ENCODE measurements at places on chromosomes 12 and 14. TPM values are rescaled to one million over a fixed set of nuclear protein-coding genes. Genes with fewer than 3 reads are reported as not detected.

ERC1 gene
- total RNA-seq = 56.5 TPM

CCDC38 gene
- total RNA-seq = not detected

LHX5 gene
- total RNA-seq = not detected

CDCA3 gene
- total RNA-seq = 8.6 TPM

- no peak for DNase-seq
Observed at GRCh38 chr12:121989276-121990113, 32.2 kb upstream of the BCL7A start.

GRCh38 chr14:71739273-71739990, 192.8 kb upstream of the RGS6 start:
- DNase-seq = no peak

GRCh38 chr14:51067295-51067694, 27.6 kb downstream of the TRIM9 start:
- DNase-seq = no peak

DNA sequence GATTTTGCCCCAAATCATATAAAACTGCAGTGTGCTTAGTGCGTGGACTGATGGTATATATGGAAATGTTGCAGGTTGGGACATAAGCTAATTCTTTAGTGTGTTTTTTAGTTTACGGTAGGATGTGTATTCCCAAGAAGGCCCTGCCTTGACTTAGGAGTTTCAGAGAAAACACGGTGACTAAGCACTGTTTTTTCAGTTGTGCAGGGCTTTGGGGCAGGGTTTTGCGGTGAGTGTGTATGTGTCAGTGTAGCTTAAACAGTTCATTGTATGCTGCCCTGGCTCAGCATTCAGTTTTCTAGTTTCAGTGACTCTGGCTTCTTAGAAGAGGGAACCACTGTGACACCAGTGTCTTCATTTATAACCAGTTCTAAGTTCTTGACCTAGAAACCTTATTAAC, 101.2 kb downstream of the AKAP6 start:
- DNase-seq = no peak

- no peak for DNase-seq
Observed at GRCh38 chr12:4137015-4137414, 136.5 kb upstream of the CCND2 start.

- peak; percentile 56 for DNase-seq
Observed at GRCh38 chr12:24913130-24913529, 35.8 kb downstream of the BCAT1 start.

DNA sequence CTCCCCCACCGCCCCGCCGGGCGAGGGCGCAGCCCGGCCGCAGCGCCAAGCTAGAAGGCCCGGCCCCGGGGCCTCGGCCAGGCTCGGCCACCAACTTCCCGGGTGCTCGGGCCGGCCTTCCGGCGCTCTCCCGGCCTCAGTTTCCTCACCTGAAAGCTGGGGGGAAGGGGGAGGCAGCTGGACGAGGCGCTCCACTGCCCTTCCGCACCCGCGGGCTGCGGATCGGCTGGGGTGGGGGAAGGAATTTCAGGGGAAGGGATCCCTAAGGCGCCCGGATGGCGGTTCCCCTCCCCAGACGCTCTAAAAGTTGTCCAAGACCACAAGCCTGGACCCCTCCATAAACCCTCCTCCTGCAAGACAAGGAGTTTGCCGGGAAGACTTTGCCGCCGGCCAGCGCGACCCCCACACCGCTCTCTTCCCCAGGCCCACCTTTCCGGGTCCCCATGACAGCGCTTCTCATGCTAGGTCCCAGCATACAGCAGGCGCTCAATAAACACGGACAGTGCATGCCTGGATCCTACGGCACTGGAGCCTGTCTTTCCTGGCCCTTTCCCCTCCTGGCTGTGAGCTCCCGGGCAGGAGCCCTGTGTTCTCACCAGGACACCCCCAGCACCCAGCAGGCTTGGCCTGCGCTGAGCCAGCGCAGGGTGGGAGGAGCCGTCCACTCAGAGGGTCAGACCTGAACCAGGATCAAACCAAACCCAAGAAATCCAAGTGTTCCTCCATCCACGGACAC, 18.1 kb downstream of the BEGAIN start:
- DNase-seq = no peak

DNA sequence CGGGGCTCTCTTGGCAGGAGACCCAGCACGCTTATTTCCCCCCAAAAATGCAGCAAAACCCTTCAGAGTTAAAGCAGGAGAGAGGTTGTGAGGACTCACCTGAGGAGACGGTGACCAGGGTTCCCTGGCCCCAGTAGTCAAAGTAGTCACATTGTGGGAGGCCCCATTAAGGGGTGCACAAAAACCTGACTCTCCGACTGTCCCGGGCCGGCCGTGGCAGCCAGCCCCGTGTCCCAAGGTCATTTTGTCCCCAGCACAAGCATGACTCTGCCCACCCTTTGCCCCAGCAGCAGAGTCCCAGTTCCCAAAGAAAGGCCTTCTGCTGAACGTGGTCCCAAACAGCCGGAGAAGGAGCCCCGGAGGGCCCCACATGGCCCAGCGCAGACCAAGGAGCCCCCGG, 337.7 kb downstream of the TMEM121 start:
- no peak for DNase-seq

GRCh38 chr14:59347915-59348314, 117.3 kb downstream of the GPR135 start:
- no peak for DNase-seq

GRCh38 chr12:104359216-104359615, 55.7 kb downstream of the EID3 start:
- DNase-seq = no peak

DNA sequence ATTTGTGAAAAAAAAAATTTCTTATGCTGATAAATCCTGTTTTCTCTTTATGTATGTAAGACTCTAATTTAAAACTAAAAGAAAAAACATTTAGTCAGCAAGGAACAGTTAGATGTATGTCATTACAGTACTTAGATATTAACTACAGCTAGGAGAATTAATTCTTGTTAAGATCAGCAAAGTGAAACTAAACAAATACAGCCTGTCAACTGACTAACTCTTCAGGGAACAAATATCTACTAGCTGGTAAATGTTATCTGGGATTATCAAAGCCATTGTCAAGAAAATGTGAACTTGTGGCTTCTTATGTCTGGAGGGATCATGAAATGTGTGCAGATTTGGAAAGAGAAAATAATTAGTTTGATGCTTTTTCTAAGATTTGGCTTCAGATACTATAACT, 27.5 kb downstream of the MGAT4C start:
- no peak for DNase-seq

DNA sequence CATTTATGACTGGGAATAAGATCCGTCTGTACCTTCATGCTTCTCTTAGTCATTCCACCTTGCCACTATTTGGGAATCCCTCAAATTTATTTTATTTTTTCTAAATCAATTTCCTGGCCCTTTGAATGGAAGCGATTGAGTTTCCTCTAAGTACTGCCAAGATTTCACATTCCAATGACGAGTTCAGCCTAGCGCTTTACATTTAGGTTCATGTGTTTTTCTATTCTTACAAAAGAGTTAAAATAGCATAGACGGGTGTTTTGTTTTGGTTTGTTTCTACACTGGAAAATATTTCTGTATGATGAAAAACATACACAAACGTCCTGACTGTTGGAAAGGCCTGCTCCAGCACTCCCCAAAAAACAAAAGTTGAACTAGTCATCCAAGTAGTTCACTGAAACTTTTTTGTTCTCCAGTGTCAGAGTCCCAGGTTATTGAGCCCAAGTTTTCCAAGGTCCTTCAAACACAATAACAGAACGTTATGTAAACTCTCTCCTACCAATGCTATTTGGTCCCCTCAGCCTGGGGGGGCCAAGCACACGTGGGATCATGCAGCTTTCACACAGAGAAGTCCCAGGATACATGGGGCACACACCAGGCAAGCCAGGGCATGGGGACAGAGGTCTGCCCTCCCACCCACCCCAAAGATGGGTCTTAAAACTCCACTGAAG, 74.8 kb upstream of the FOXN3 start:
- no peak for DNase-seq

DNA sequence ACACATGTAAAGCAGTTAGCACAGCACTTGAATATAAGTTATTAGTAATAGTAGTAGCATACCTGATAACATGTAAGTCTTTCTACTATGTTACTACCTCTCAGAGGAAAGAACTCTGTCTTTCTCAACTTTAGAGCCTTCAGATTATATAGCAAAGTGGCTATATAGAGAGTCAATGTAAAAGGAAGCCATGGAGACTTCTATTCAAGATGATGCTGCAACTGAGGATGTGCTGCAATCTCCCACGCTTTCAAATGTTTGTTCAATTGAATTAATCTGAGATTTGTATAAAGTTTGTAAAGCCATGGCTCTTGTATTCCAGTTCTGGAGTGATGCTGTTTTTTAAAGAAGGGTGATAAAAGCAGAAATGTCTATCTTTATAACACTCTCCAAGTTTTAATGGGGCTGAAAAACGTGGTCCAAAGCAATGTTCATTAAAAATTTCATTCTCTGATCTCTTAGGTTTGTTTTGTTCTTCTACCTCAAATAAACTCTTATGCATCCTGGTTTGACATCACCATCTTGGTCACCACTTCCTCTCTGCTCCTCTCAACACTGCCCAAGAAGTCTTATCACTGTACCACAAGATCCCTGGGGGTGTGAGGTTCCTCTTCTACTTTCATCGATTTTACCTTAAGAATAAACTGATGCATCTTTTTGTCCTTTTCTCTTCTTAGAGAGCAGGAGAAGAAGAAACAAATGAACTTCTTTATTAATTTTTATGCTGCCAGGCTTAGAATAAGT, 40.6 kb downstream of the C12orf42 start:
- no peak for DNase-seq

Measured in vagina (tissue), 2 donors.